ENCODE measurements at places on chromosomes 3 and 15.

GRCh38 chr3:187292631-187293515 is 1.3 kb upstream of the MASP1 start:
- no peak for DNase-seq

- no peak for DNase-seq
Measured at GRCh38 chr3:48535578-48535977, 21.0 kb downstream of the PFKFB4 start.

DNA sequence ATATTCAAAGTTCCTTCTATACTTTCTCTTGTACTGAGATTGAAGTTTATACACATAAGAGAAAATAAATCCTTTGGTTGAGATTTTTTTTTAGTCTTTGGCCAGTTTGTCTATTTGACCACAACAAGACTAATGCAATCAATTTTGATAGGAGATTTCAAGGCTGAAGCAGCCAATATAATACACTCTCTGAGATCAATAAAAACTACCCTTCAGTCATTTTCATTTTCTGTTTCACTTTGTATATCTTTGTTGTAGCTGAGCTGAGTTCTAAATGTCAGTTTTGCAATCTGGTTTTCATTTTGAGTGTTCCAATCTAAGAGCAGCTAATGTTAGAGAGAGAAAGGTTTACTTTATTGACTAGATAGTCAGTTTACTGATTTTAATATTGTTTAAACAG is 623.8 kb upstream of the ROBO1 start:
- DNase-seq: no peak

DNA sequence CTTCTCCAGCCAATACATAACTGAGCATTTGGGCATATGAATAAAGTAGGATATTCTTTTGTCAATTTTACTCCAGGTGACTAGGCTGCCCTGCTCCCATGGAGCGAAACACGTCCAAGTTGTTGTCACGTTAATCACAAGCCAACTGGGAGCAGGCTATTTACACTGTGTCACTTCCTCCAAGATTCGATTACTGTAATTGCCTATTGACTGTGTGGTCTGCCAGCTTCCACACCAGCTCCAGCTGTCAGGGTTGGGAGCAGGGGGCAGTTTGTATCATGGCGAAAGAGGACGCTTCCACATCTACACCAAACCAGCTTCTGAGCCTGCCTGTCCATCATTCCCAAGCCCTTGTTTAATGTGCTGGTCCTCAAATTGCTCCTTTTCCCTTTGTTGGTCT is 89.2 kb upstream of the RORA start:
- DNase-seq: no peak

GRCh38 chr15:73754461-73754860 is 1.3 kb upstream of the INSYN1 start:
- DNase-seq: no peak

DNA sequence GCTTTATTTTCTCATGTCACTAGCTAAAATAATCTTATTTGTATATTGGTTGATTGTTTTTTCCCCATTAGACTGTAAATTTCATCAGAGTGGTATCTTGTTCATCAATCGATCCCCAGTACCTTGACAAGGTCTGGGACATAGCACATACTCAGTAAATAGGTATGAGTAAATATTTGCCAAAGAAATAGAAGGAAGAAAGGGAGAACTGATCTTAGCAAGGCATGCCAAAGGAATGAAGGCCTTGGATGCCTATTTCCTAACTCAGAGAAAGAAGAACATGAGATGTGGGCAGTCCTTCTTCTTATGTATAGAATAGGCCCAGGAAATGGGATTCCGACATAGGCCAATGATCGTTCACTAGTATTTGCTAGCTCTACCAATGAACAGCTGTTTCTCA is 54.7 kb downstream of the ISL2 start:
- DNase-seq: no peak

GRCh38 chr3:32177702-32178198 is 60.7 kb upstream of the CMTM8 start:
- DNase-seq: no peak

DNA sequence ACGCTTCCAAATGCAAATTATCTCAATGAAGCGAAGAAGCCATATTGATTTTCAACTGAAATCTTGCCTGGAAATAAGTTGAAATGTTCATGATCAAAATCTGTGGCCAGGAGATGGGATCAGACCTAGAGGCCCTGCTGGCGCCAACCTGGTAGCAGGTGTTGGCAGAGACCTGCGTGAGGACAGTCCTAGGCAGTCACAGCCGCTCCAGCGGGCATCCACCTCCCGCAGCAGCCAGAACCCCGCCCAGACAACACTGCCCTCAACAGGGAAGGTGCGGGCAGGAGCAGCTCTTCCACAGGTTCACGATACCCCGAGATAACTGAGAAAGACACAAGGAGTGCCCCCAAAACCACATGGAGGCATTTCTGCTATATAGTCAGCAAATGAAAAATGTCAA is 145.3 kb downstream of the XXYLT1 start:
- DNase-seq: no peak

DNA sequence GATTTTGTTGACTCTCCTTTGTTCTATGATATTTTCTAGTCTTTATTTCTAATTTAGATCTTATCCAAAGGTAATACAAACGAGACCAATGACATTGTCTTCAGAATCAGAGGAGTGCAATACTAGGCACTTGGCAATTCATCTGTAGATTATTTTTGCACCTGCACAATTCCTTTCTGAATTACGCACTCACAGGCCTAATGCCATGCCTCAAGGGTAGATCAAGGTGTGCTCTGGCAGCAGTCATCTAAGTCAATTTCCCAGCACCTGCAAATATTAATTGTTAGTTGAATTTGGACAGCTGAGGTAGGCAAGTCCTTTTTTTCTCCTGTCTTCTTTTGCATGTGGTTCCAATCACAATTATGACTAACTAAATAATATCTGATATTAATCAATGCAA is 653.2 kb downstream of the ROBO2 start:
- DNase-seq: no peak

- no peak for DNase-seq
Measured at GRCh38 chr15:39125226-39125625, 455.7 kb upstream of the THBS1 start.

DNA sequence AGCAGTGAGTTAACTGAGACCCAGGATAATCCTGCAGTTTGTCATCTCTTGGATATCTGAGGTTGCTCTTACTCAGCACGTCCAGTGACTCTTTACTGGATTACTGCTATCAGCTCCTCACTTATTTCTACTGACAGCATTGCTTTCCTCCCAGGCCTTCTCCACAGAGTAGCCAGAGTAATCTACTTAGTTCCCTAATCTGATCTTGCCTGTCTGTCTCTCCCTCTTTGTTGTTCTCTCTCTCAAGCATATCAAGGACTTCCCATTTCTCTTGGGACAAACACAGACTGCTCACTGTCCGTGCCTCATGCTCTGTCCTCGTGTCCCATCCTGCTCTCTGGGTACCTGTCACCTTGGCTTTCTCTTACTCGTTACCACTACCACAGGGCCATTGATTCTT is 376.2 kb downstream of the FEZF2 start:
- DNase-seq: no peak

- no peak for DNase-seq
Measured at GRCh38 chr3:196894557-196895295, 27.0 kb downstream of the SENP5 start.

DNA sequence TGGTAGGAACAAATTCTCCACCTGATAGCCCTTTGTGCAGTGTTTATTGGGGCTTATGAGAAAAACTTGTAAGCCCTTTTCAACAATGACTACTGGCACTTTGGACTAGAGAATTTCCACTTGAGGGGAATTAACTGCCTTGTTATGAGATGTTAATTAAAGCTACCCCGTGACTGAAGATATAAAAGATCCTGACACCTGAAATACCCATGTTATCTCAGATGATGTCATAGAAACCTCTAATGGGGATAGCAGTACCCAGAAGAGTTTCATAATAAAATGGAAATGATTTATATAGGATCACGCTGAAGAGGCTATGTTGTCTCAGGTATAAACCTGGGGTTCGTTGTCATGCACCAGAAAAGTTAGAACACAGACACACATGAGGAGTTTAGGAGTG is 14.5 kb upstream of the STAC start:
- DNase-seq: no peak

GRCh38 chr3:49942651-49943050 is 2.7 kb downstream of the RBM6 start:
- no peak for DNase-seq

DNA sequence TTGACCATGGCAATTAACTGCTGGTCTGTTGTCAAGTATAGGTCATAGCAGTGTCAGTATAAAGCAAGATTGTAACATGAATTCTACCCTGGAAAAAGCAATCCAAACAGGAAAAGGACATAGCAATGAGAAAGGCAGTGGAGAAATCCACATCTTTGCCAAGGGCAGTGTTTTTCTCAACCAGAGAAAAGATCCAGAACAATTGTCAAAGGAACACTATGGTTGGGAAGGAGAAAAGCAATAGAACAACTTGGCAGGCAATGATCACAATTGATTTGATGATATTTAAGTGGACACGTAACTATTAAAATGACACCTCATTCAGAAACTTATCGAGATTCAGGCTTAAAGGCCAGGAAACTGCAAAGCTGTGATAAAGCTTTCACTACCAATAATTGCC is 271.1 kb downstream of the DIPK2A start:
- no peak for DNase-seq

GRCh38 chr15:80568876-80569605 is 126.1 kb upstream of the ABHD17C start:
- no peak for DNase-seq

DNA sequence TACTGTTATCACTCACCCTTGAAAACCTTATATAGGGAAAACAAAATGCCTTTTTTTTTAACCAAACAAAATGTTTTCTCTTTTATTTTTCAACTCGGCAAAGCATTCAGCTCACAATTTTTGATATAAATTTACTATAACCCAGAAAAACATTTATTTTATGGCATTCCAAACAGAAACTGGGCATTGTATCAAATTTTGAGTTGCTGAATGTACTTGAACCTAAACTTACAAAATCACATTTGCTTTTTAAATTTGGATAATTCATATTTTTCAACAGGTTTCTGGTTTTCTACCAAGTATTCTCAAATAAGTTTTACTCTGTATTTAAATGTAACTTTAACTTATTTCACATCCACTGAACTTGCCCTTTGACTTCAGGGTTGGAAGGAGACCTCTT is 405.6 kb downstream of the GRM7 start:
- DNase-seq: no peak

DNA sequence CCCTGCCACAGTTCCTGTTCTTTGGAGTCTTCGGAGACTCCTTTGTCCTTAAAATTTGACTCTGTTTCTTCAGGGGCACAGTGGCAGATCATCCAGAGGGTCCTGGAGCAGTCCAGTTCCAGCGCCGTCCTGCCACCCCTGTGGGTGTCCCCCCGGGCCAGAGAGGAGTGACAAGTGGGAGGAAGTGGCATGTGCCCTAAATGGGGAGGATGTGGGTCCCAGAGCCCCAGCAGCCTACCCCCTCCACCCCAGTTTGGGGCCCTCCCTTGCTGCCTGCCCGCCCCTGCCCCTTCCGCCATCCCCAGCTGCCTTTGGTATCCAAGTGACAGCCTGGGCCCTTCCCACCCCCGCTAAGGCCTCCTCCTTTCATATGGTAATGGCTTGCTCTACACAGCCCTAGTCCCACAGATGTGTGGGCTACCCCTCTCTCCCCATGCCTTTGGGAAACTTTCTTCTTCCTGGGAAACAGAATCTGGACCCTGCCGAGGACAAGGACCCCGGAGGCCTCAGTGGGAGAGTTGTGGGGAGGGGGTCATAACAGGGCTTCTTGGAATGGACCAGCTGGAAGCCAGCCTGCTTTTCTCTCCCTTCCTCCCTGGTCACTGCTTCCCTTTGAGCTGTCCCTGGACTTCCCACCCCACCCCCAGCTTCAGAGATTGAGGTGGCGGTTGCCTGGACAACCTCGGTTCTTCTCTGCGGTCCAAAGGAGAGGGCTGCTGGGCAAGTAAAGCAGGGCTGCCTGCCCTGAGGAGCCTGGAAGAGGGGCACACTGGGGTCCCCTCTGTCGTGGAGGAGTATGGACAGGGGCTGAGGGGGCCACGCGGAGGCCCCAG is 43.2 kb downstream of the KLHL25 start:
- DNase-seq: no peak

DNA sequence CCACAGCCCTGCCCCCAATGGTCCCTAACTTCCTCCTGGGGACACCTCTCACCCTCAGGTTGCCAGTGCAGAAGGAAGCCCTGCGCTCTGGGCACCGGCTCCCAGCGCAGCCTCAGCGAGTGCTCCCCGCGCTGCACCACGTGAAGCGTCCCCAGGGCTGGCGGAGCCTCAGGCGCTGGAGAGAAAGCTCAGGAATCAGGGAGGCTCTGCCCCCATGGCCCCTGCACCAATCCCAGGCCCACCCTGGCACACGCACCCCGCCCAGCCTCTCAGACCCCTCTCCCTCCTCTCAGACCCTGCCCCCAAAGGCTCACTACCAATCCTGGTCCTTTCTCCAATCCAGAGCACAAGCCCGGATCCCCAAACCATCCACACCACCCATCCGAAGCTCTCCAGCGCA is 6.9 kb downstream of the COL7A1 start:
- no peak for DNase-seq

DNA sequence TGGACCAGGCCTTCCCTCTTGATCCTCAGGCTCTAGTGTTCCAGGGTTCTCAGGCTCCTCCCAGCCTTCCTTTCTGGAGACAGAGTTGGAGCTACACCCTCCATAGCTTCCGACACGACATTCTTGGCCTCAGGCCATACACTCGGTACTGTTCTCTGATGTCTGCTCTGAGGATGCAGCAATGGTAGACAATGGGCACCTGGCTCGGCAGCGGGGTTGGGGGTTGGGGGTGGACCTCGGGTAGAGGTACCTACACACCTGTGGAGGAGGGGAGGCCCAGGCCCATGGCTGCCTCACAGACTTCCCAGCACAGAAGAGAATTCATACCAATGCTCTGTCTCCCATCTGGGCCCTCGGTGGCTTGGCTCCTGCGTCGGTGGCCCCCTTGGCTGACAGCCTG is 21.4 kb downstream of the CCDC13 start:
- DNase-seq: no peak

- no peak for DNase-seq
Measured at GRCh38 chr3:162525066-162525742, 1028.6 kb downstream of the OTOL1 start.

- DNase-seq: no peak
Measured at GRCh38 chr3:164332831-164333802, 745.2 kb downstream of the SI start.

GRCh38 chr3:184018424-184018973 is 815 bp upstream of the ABCC5 start:
- DNase-seq: no peak

GRCh38 chr15:60396560-60396957 is 1.2 kb downstream of the ANXA2 start:
- no peak for DNase-seq

GRCh38 chr15:97979140-97979520 is 18.6 kb downstream of the ARRDC4 start:
- DNase-seq: no peak

DNA sequence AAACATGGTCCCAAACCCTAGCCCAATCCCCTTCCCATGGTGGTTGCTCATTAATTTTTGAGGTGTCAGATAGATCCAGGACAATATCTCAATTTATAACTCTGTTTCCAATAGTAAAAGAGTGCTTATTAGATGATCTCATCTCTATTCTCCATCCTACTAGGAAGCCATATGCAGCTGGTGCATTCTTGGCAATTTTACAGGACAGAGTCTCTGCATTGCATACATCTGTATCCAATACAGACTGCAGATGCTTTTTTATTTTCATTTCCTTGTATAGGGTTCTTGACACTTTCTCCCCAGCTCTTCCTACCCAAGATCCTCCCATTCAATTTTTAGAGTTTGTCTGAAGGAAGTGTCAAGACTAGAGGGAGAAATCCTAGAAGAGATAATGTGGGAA is 194.8 kb upstream of the DPH6 start:
- no peak for DNase-seq

- no peak for DNase-seq
Measured at GRCh38 chr3:117400303-117400702, 690.7 kb downstream of the TUSC7 start.
